ENCODE measurements at places on chromosomes 2 and 18.

- DNase-seq: no peak
Measured at GRCh38 chr2:8376603-8377410, 305.0 kb upstream of the ID2 start.

GRCh38 chr2:19600506-19600905 lies 242.1 kb upstream of the OSR1 start:
- no peak for DNase-seq

DNA sequence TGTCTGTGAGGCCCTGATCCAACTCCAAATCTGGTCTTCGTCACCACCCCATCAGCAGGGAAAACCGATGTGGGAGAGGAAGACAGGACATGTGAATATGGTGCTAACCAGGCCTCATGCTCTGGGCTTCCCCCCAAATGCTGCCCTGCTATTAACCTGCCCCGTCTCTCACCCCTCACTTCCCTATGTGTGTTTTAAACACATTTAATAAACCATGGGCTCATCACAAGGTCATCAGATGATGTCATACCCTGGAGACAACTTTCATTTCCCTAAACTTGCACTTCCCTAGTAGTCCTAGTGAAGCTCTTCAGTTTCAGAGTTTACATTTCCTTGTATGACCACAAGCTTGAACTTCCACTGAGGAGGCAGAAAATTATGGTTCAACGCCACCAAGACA lies 49.9 kb downstream of the CD8B2 start:
- DNase-seq: no peak

GRCh38 chr18:75815767-75816166 lies 388.3 kb upstream of the SMIM21 start:
- DNase-seq: no peak

- no peak for DNase-seq
Measured at GRCh38 chr2:106575955-106576354, 88.8 kb downstream of the CD8B2 start.

DNA sequence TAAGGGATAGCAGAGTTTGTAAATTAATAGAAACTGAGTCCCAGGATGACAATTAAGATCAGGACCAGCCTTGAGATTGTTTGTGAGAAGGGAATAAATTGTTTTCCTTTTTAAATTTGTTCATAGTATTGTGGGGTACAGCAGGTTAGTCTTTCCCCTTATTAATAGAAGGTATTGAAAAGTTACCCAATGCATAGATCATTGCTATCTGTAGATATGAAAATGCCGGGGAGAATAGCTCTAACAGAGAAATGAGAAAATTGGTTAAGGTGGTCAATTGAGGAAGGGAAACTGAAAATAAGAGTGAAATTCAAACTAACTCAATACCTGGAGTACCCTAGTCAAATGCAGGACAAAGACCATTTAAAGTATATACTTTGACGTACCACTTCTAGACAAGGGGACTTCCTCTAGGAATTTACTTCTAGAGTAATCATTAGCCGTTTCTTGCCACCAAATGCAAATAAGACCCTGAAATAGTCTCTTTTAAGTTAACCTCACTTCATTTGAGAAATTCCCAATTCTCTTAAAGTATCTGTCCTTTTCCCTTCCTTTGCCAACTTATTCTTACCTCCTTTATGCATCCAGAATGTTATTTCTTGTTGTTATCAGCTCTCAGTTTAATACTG lies 1224.4 kb upstream of the LRRTM1 start:
- DNase-seq: no peak

DNA sequence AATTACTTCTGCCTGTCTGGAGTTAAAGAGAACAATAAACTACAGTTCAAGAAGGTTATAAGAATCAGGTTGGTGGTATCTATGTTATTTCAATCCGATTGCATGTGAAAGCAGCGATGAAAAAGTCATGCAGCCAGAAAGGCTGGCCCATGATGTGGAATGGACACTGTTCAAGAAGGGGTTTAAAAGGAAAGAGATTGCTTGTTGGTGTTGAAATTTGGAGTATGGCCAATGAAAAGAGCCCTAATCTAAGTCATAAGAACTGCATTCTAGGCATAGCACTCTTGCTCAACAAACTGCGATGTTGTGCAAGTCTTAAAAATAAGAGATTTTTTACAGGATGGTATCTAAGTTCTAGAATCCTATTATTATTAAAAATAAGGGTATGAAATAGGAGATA lies 61.3 kb downstream of the EFEMP1 start:
- DNase-seq: no peak

- DNase-seq: no peak
Measured at GRCh38 chr18:6521803-6522418, 107.2 kb upstream of the L3MBTL4 start.

DNA sequence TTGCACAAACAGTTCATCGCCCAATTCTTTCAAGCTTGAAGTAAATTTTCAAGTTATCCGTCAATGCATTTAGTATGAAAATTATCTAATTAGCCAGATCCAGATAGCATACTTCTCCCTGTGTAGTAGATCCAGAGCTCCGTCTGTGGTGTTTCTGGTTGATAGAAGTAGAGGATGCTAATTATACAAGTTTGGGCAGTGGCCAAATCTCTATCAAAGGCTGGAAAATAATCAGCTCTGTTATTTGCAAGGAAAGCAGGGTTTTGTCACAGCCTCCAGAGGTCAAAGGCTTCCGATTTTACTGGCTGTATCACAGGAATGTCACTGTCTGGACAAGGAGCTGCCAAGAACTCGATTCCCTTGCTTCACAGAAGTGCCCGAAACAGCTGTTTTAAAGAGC lies 28.6 kb downstream of the LRRC30 start:
- no peak for DNase-seq

- DNase-seq: no peak
Measured at GRCh38 chr18:28523758-28524475, 347.0 kb upstream of the CDH2 start.

- DNase-seq: no peak
Measured at GRCh38 chr2:231203087-231203486, 4.7 kb downstream of the ARMC9 start.

DNA sequence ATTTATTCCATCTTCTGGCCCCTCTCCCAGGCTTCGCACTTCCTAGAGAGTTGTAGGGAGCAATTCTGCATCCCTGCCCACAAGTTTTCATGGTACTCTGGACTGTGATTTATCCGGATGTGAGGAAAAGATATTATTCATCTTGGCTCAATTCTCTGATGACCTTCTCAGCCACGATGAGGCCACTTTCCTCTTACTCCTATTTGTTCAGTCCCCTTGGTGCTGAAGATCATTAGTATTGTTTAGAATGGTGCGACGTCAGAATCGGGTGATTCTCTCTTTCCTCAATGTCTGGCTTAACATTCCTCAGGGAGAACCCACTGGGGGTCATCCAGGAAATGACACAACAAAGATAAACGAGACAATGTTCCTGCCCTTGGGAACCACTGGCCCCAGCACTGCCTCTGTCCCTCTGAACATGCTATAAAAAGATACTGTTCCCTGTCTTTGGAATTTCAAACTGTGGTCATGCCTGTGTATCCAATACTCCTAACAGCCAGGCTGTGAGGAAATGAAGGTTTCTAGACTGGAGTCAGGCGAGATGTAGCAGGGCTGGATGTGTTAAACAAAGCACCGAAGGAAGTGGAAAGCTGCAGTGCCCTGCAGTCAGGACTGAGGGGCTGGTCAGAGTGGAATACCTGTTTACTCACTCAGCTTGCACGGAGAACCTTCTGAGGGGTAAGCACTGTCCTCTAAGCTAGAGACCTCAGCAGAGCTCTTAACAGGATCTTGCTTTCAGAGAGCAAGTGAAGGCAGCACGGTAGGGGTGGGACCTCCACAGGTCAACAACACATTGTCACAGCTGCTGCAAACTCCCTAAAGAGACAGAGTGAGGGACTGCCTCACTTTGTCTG lies 12.9 kb upstream of the GLI2 start:
- DNase-seq: no peak

- no peak for DNase-seq
Measured at GRCh38 chr2:7061921-7062320, 144.7 kb downstream of the RNF144A start.

DNA sequence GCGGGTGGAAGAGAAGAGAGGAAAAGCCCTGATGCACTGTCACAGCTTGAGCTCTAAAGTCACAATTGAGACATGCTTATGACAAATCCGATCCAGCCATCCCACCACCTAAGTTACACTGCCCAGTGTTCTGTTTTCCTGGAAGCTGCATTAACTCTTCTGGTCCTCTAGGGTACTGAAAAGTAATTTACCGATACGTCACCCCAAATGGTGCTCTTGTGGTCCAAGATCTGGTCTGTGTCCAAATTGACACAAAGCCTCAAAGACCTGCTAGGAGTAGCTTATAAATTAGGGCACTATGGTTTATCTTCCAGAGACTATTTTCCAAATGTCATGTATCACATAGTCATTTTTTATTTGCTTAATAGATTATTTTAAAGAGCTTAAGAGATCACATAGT lies 186.7 kb upstream of the ETAA1 start:
- no peak for DNase-seq

- no peak for DNase-seq
Measured at GRCh38 chr2:14952400-14952963, 320.0 kb downstream of the LRATD1 start.

DNA sequence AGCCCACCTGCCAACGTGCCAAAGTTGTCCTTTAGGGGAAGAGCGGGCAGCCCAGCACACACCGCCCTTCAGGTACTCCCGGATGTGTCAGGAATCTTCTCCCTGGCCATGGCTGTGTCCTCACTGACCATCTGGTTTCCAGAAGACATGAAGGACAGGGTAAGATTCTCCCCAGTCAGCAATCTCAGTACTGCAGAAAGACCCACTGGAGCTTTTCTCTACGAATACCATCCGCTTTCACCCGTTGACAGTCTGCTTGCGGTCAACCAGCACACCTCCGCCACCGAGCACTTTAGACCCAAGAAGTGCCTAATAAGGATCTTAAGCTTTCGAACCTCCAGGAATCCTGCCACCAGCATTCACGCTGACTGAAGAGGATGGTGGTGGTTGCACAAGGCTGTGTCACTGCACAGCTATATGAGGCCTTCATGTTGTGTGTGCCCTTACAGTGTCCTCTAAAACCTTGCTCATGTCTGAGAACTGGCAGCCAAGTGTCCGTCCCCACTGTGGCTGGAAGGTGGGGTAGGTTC lies 42.7 kb upstream of the ITM2C start:
- DNase-seq: no peak

DNA sequence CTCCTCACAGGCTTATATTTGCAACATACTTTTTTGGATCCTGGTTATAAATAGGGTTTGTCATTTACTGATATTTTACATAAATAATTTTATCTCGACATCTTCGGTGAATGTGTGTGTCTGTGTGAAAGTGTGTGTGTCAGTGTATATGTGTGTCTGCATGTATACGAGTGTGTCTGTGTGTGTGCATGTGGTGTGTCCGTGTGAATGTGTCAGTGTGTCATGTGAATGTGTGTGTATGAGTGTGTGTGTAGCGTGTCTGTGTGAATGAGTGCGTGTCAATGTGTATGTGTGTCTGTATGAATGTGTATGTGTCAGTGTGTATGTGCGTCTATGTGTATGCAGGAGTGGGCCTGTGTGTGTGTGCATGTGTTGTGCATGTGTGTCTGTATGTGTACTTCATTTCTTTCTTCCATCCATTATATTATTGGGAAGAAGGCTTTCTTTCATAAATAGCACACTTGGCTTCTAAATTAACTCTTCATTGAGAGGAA lies 161.6 kb downstream of the ST6GAL2 start:
- no peak for DNase-seq

GRCh38 chr2:121075006-121075551 lies 209.9 kb downstream of the TFCP2L1 start:
- peak; percentile 26 for DNase-seq
